ENCODE measurements at places on chromosomes 7 and 10.

DNA sequence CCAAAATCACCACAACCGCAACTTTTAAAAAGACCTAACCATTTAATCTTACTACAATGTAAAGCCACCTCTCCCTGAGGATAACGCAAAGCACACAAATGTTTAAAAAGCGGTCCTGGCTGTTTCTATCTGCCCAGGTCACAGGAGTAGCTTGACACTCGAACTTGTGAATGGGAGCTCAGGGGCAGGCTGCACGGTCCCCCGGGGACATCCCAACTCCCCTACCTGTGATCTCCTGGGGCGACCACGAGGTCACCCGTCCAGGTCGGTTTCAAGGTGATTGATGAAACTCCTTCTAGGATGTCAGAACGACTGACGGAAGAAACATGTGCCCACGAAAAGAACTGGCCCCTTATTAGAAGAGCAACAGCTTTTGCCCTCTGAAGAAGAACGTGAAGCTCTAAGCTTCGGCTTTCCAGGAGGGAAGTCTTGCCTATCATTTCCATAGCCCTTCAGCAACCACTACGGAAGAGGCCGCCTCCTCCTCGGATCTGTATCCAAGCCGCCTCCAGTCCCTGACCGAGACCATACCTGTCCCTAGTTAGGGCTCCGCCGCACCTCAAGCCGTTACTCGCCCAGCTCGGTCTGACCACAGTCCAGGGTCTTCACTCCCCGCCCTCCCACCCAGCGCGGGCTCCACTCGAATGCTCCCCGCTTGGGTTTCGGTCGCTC lies 459 bp downstream of the CYCS start:
- no peak for DNase-seq

- no peak for DNase-seq
Observed at GRCh38 chr7:32104766-32105165, 34.6 kb upstream of the PDE1C start.

DNA sequence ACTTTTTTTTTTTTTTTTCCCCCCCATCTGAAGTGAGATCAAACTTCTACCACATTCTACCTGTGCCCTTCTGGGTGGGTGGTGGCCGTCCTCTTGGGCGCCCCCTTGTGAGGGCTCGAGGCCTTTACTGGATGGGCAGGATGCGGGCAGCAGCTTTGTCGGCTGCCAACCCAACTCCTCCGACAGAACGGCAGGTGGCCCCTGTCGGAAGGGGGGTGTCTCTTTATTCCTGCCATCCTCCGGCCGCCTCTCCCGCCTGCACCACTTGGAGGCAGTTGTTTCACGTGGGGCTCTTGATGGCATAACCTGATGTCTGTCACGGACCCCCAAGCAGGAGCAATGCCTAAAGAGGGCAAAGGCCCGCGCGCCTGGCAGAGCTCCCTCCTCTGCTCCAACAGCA lies 31.0 kb downstream of the AMZ1 start:
- no peak for DNase-seq

DNA sequence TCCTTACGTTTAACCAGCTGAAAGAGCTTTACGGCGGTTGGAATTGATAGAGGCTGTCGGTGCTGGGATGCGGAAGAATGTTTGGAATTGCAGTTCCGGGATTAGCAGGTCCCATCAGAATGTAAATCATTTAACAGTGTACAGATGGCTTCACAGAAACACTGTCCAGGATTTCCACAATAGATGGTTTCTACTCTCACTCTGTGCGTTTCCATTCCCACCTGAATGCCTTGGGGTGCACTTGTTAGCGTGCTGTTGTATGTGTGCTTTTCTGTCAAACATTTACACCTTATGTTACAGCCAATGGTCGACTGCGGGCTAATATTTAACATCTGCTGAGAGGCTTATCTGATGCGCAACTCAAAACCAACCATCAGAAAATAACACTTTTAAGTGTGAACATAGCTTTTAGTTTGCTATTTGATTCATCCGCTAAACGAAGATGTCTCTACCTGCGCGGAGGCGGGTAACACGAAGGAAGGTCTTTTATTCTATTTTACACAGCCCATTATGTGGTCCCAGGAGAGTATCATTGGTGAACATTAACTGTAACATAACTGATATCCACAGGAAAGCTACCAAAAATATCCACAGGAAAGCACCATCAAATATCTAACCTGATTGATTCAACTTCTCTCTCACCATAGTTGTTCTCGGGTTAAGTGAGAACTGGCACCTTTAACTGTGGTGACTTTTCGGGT lies 179.0 kb downstream of the PRPF18 start:
- no peak for DNase-seq

GRCh38 chr7:134778941-134779740 lies at the start of gene CALD1:
Gene CALD1 (plus strand): TSS chr7:134779634. CDS start chr7:134867734, 88,100 bp downstream.
- DNase-seq, result peak; percentile 85

GRCh38 chr10:77716458-77717317 lies 79.1 kb upstream of the KCNMA1 start:
- DNase-seq, result no peak

DNA sequence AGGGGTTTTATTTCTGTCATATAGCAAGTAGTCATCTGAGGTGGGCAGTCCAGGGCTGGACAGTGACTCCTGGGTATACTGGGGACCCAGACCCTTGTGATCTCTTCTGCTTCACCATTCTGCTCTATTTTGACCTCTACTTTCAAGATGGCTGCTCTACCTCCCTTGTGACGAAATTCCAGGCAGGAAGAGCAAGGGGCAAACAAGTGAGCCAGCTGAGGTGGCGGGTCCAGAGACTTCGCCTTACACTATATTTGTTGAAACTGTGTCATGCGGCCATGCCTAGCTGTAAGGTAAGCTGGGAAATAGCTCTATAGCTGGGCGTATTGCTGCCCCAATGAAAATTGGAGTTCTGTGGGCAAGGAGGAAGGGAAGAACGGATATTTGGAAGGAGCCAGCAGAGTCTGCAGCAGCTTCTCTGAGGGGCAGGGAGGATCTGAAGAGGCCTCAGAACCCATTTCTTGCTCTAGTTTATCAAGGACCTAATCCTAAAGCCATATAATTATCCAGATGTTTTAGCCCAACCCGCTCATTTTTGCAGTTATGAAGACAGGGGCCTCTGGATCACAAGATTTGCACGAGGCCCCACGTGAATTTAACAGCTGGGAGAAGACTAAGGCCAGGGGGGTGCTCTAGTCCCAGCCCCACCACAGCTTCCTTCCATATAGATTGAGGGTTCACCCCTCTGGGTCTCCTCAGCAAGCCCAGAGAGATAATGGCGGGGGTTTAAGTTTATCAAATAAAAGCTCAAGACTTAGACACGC lies 7.7 kb upstream of the CPA1 start:
- no peak for DNase-seq

- no peak for DNase-seq
Observed at GRCh38 chr7:98288064-98288823, 6.8 kb downstream of the BRI3 start.

GRCh38 chr10:37563107-37563714 lies 294.2 kb downstream of the ZNF248 start:
- DNase-seq, result no peak

GRCh38 chr7:49520951-49521350 lies 252.5 kb upstream of the VWC2 start:
- no peak for DNase-seq

GRCh38 chr7:75994388-75995051 lies at the start of gene TMEM120A:
Gene TMEM120A (minus strand): TSS chr7:75994595. CDS start chr7:75994570, 25 bp downstream.
- peak; percentile 97 for DNase-seq

GRCh38 chr10:1166101-1166827 lies 110.1 kb downstream of the WDR37 start:
- DNase-seq, result no peak

DNA sequence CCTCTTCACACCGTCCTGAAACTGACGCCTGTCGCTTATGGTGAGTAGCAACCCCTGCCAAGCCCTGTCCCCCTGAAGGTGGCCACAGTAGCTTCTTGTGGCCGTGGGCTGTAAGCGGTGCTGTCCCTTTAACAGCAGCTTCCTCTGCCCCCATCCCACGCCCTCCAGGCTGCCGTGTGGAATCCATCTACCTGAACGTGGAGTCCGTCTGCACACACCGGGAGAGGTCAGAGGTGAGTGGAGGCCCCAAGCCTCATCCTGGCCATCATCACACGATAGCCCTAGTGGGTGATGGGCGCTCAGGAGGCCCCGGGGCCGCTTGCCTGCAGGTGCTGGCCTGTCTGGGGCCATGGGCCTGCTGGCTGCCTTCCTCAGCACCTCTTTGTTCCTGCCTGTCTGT lies 21.2 kb downstream of the PFKFB3 start:
- no peak for DNase-seq

- DNase-seq, result no peak
Observed at GRCh38 chr10:62653254-62653653, 151.3 kb upstream of the ADO start.

DNA sequence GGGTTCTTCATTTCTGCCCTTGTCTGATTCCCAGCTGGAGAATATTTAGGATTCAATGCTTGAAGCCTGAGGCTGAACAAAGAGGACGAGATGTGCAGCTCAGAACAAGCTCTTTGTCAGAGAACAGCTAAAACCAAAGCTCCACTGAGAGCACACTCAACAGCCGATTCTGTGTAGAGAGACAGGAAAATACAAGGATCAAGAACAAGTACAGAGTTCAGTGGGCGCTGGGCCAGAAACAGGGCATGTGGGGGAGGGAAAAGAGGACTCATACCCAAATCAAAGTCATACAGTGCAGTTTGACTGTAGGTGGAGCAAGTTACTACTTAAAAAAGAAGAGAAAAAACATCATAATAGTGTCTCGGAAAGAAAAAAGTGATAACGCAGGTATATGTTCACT lies at the start of gene AGMO:
Gene AGMO (minus strand): TSS at position 181 of the 400 bp plus-strand sequence.
- DNase-seq, result peak; percentile 76

DNA sequence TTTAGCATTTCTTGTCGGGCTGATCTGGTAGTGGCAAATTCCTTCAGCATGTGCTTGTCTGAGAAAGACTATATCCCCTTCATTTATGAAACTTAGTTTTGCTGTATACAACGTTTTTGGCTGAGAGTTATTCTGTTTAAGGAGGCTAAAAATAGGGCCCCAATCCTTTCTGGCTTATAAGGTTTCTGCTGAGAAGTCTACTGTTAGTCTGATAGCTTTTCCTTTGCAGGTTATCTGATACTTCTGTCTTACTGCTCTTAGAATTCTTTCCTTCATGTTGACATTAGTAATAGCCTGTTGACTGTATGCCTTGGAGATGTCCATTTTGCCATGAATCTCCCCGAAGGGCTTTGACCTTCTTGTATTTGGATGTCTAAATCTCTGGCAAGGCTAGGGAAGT lies 9.9 kb downstream of the CASP7 start:
- DNase-seq, result no peak

DNA sequence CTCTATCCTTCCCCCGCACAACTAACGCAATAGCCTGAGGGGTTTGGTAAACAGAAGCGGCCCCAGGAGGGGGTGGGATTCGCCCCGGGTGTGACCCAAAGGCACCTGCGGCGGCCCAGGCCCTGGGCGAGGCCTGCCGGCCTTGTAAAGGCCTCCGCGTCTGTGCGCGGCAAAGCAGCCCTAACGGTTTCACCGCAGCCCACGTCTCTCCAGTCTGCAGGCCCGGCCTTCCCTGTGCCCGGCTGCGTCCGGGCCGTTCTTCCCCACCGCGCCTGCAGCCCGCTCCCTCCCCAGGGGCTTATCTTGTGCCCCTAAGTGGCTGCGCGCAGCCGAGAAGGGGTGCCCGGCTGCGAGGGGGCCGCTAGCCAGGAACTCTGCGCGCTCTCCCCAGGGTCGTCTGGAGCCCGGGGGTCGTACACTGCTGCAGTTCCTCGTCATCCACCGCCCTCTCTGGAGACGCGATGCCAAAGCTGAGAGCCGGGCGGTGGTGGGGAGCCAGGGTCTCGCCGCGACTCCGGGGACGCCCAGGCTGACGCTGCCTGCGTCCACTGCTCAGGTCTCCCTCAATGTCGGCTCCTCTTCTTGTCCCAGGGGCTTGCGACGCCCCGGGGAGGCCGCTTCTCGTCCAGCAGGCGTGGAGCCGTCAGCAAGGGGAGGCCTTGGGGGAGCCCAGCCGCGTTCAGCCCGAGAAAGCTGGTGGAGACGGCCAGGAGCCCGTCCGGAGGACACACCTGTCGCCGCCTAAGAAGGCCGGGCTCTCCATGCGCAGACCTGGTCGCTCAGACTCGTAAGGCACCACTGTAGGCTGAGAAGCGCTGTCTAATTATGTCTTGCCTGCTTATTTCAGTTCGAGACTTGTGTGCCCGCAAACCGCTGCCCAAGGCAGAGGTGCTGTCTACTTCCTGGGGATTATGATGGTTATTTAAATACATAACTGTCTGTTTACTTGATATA lies 132.3 kb downstream of the SPAG6 start:
- no peak for DNase-seq

DNA sequence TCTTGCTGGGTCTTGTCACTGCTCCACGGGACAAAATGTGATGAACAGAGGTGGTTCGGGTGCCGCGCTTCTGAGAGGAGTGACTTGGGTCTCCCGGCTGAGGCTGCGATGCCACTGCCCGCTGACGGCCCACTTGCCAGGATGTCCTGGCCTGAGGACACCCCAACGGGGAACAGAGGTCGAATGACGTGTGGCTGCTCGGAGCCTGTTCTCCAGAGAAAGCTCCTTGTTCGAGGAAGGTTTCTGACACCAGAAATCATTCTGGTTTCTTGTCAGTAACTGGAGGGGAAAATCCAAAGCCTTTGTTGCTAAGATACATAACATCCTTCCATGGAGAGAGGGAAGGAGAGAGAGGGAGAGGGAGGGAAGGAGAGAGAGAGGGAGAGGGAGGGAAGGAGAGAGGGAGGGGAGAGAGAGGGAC lies 236.4 kb downstream of the WDR37 start:
- DNase-seq, result no peak

- no peak for DNase-seq
Observed at GRCh38 chr10:118571123-118571522, 24.3 kb downstream of the PRLHR start.

GRCh38 chr7:102125127-102125596 lies 161.5 kb upstream of the SH2B2 start:
- peak; percentile 51 for DNase-seq

- no peak for DNase-seq
Observed at GRCh38 chr10:7042000-7042399, 368.8 kb downstream of the SFMBT2 start.
